ENCODE measurements at places on chromosomes 3 and 15. TPM values are rescaled to one million over a fixed set of nuclear protein-coding genes. Genes with fewer than 3 reads are reported as not detected.

The CTDSPL2 gene
- total RNA-seq, result 55.0 TPM

- H3K4me1 ChIP-seq, result peaks cover 11% of the 10 kb centered on the region
- no peak for DNase-seq
- no peak overlapping the region for H3K27ac ChIP-seq
- no peaks in the 10 kb centered on the region for H3K27me3 ChIP-seq
Observed at GRCh38 chr15:75961331-75961730, 50.9 kb downstream of the NRG4 start.

The CMTM7 gene
- total RNA-seq, result 37.1 TPM

DNA sequence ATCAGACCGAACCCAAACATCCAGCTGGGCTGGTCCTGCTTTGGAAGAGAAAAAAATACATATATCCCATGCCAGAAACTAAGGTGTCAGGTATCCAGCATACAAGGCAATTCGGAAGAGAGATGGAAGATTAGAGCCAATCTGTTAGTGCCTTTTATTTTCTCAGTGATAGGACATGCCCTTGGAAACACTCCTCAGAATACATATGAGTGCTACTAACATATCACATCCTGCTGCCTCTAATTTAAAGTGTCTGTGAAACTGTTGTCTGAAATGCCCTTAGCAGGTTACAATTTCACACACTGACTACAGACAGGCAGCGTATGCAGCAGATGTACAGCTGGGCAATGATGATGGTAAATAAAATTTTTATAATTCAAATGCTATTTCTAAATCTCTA lies 78.9 kb downstream of the RBPMS2 start:
- H3K36me3 ChIP-seq, result no peaks in the 10 kb centered on the region
- H3K4me1 ChIP-seq, result peaks cover 13% of the 10 kb centered on the region
- H3K4me3 ChIP-seq, result no peak overlapping the region
- H3K27ac ChIP-seq, result no peak overlapping the region
- DNase-seq, result no peak
- H3K27me3 ChIP-seq, result no peaks in the 10 kb centered on the region

- no peak for DNase-seq
- H3K27me3 ChIP-seq, result no peaks in the 10 kb centered on the region
- no peak overlapping the region for H3K27ac ChIP-seq
- H3K4me3 ChIP-seq, result no peak overlapping the region
- H3K4me1 ChIP-seq, result no peaks in the 10 kb centered on the region
Observed at GRCh38 chr3:148026009-148026588, 616.9 kb downstream of the ZIC1 start.

GRCh38 chr15:74978503-74978902 lies 16.9 kb upstream of the SCAMP5 start:
- no peak for DNase-seq
- H3K4me3 ChIP-seq, result no peak overlapping the region
- no peaks in the 10 kb centered on the region for H3K27me3 ChIP-seq

- H3K4me1 ChIP-seq, result peaks cover 16% of the 10 kb centered on the region
- H3K36me3 ChIP-seq, result no peaks in the 10 kb centered on the region
- DNase-seq, result no peak
- H3K27ac ChIP-seq, result no peak overlapping the region
- no peaks in the 10 kb centered on the region for H3K27me3 ChIP-seq
- H3K4me3 ChIP-seq, result no peak overlapping the region
Observed at GRCh38 chr3:190001426-190001825, 119.3 kb downstream of the P3H2 start.

The ROBO1 gene
- 17.5 TPM for total RNA-seq

The EFCAB12 gene
- total RNA-seq, result 2.0 TPM

DNA sequence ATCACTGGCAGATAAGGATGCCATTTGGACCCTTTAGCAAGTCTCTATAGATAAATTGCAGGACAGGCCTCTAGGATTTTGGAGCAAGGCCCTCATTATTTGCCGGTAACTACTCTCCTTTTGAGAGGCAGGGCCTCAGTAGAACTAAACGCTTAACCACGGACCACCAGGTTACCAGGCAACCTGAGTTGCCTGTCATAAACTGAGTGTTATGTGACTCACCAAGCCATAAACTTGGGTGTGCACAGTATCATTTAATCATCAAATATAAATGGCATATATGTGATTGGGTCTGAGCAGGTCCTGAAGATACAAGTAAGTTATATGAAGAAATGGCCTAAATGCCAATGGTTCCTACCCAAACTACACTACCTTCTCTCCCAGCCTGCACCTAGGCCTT lies 93.2 kb downstream of the BCHE start:
- DNase-seq, result no peak
- H3K4me1 ChIP-seq, result no peaks in the 10 kb centered on the region
- H3K27ac ChIP-seq, result no peak overlapping the region
- H3K27me3 ChIP-seq, result no peaks in the 10 kb centered on the region
- H3K36me3 ChIP-seq, result no peaks in the 10 kb centered on the region
